Endodermal cell (in vitro differentiated cells): ENCODE measurements at places on chromosomes 3 and 15.

- DNase-seq, result no peak
These were observed 79.1 kb downstream of the CEP63 start for GRCh38 chr3:134564991-134565390.

GRCh38 chr15:65937476-65937875 lies 68.2 kb downstream of the RAB11A start:
- DNase-seq, result no peak

GRCh38 chr15:64343841-64344240 lies 12.1 kb downstream of the CSNK1G1 start:
- DNase-seq, result no peak

DNA sequence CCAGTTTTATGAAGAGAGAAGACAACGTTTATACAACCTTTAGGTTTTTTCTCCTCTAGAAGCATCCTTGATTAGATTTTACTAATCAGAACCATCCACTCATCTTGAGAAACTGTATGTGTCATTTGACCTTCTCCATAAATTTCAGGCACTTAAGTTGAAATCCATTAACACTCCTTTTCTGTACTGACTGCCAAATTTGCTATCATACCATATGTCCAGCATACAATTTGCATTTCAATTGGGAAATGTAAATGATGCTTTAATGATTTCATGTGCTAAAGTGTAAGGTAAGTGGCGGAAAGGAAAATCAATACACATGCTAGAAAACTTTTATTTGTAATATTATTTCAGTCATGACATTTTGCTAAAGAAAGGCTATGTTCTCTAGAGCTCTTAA lies 731.6 kb downstream of the GBE1 start:
- DNase-seq, result no peak

GRCh38 chr15:68415501-68416157 lies 16.3 kb downstream of the ITGA11 start:
- peak; percentile 51 for DNase-seq

DNA sequence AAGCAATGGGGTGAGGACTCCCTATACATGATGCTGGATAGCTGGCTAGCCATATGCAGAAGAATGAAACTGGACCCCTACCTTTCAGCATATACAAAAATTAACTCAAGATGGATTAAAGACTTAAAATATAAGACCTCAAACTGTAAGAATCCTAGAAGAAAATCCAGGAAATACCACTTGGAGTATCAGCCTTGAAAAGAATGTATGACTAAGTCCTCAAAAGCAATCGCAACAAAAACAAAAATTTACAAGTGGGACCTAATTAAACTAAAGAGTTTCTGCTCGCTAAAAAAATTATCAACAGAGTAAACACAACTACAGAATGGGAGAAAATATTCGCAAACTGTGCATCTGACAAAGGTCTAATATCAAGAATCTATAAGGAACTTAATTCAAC lies 94.3 kb downstream of the XRN1 start:
- no peak for DNase-seq

GRCh38 chr3:133408366-133408765 lies 8.5 kb downstream of the BFSP2 start:
- DNase-seq, result no peak

DNA sequence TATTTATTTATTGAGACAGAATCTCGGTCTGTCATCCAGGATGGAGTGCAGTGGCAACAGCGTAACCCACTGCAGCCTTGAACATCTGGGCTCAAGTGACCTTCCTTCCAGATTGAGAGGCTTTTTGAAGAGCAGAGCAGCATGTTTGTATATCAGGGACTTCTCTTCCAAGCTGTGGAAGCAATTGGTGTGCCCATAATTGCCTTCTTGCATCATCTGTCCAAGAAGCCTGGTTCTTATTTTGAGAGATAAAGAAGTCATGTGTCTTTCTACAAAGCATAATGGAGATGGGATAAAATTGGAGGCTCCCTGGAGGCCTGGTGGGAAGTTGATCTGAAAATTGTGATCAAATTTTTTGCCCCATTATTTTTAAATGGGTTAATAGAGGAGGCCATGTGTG lies 183.8 kb upstream of the MCTP2 start:
- no peak for DNase-seq

GRCh38 chr3:99875929-99876841 lies 58.5 kb downstream of the CMSS1 start:
- DNase-seq, result peak; percentile 95

GRCh38 chr3:71813704-71814103 lies 28.8 kb upstream of the PROK2 start:
- DNase-seq, result no peak

DNA sequence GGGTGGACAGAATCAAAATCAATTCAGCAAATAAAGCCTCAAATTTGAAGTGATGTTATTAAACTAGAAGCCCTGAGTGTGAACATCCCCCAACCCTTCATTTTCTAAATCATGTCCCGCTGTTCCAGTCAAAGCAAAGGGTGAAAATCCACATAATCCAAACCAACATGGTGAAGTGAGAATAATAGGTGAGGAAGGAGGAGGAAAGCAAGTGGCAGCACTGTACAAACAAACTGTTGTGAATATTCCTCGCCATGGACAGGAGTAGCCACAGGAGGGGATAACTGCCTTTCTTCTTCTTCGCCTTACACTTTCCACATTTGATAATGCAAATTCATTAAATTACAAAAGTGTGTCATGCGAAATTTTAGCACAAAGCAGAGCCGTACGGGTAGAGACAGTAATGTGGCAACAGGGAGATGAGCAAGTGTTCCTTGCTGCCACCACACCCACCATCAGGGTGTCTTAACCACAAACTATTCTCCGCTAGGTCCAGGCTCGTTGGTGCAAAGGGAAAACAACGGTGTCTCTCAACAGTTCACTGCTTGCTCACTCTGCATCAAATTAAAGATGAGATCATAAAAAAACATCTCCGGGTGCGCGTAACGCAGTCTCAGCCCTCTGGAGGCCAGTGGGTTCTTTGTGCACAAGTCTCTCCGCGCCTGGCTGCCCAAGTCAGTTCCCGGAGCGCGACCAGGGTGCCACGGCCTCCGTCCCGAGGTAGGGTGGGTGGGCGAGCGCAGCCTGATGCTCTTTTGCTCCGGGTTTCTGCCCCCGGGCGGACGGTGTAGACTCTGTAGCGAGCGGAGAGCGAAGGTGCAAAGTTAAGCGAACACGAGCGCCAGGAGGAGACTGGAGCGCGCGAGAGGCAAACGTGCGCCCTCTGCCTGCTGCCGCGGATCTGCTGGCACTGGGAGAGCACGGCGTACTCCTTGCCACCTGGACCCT lies 6.7 kb downstream of the EPHA3 start:
- peak; percentile 96 for DNase-seq

- DNase-seq, result no peak
These were observed 34.7 kb upstream of the NOX5 start for GRCh38 chr15:68979816-68980215.

- no peak for DNase-seq
These were observed 44.9 kb downstream of the EPHB1 start for GRCh38 chr3:134839990-134840389.

DNA sequence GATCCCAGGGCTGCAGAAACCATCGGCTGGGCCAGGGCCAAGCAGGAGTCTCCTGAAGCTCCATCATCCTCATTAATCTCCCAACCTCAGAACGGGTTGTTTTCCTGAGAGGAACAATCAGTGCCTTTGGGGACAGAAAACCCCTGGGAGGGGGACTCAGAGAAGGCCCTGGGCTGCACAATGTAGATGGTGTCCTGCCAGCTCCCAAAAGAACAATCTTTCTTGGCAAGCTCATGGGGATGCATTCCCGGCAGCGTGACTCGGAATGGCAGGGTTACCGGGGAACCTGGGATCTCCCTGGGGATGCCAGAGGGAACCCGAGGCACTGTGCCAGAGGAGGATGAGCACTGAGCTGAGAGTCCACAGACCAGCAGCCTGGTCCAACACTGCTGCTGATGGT lies 72.1 kb upstream of the ATP2B2 start:
- DNase-seq, result no peak

DNA sequence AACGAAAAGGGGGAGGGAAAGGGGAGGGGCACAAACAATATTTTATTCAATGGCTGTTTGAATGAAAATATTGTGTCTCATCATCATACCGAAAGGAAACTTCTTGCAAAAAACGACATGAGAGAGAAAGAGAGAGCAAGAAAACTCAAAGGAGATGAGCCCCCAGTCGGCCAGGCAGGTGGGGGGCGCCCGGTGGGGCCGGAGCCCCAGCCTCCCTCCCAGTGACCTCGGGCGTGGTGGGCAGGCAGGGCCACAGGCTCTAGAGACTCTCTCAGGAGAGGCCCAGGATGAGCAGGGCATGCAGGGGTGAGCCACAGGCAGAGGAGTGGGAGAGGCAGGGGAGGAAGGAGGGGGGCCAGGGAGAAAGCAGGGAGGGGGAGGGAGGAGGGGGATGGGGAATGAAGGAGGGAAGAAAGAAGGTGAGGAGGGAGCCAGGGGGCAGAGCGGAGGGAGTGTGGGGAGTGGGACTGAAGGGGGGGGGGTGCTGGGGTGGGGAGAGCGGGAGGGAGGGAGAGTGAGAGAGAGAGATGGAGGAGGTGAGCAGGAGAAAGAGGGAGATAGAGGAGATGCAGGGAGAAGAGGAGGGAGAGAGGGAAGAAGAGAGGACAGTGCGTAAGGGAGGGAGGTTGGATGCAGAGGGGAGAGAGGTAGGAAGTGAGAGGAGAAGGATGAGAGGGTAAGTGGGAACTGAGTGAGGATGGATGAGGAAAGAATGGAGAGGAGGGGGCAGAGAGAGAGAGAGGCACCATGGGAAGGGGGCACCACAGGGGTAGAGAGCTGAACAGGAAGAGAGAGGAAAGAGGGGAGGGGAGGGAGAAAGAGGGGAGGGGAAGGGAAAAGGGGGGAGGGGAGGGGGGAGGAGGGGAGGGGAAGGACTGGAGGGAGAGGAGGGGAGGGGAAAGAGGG lies 14.1 kb upstream of the TMEM115 start:
- DNase-seq, result peak; percentile 66

DNA sequence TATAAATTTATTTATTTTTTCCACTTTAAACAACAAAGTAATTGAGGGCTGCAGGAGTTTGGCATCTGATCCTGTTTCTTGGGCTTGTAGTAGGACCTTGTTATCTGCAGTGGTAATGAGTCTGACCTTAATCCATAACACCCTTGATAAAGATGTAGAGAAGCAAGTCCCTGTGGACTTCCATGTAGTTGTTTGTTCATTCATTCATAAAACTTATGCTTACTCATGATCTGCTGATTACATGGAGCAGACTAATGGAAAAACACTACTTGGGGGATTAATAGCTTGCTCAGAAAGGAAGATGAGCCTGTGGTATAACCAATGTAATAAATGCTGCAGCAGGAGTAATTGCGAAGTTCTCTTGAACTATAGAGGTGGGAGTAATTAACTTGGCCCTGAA lies 271.5 kb upstream of the TBL1XR1 start:
- no peak for DNase-seq

DNA sequence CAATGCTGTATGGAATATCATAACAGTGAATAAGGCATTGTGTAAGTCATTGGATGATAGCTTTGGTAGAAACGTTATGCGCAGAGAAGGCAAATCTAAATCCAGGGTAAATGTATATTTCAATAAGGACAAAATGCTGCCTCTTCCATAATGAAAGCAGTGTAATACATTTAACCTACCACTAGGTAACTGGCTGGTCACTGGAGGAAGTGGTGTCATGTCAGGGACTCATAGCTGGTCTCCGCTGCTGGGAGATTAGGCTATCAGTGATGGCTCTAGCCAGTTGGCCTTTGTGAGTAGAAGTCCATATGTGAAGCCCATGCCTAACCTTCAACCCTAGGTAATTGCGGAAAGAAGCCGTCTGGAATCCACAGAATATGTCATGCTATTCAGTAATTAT lies 140.9 kb downstream of the NLGN1 start:
- DNase-seq, result peak; percentile 56

- no peak for DNase-seq
These were observed 16.3 kb downstream of the CD80 start for GRCh38 chr3:119543147-119543546.

DNA sequence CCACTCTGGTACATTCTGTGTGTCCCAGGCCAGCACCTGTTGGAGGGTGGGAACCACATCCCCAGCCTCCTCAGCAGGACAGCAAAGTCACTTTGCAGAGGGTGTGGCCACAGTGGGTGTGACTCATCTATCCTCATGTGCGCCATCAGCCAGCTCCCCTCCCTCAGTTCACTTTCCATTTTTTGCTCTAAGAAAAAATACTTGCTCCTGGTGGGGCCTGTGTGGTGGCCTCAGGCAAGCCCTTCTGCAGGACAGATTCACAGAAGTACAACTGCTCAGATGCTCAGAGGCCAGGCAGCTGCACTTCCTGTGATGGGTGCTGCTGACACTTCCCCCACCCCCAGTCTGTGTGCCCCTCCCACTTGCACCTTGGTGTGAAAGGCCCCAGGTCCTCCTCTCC lies 78.3 kb upstream of the ALDH1L1 start:
- no peak for DNase-seq

- DNase-seq, result no peak
These were observed 655.2 kb downstream of the DIPK2A start for GRCh38 chr3:144626835-144627234.

- no peak for DNase-seq
These were observed 485.2 kb upstream of the ROBO2 start for GRCh38 chr3:76554707-76555106.

- no peak for DNase-seq
These were observed 2.4 kb downstream of the CISH start for GRCh38 chr3:50609071-50609762.

DNA sequence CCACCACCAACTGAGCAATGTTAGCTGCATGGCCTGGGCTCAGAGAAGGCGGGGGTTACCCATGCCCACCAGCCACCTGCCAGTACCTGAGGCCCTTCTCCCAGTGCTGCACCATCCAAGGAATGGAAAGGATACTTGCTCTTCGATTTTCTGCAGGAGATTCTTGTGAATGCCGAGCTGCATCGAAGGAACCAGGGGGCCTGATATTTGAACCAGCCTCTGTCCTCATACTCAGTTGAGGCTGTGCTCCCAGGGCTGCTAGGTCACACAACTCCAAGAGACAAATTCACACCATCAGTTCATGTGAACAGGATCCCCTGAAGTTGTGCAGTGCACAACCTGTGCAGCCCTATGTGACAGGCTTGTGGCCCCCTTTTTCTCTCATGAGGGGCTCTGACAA lies 18.0 kb downstream of the PLA2G4F start:
- DNase-seq, result peak; percentile 31

GRCh38 chr3:45608885-45609284 lies 14.3 kb downstream of the LIMD1 start:
- no peak for DNase-seq

- DNase-seq, result no peak
These were observed 349.7 kb upstream of the SUCLG2 start for GRCh38 chr3:68004091-68004490.

DNA sequence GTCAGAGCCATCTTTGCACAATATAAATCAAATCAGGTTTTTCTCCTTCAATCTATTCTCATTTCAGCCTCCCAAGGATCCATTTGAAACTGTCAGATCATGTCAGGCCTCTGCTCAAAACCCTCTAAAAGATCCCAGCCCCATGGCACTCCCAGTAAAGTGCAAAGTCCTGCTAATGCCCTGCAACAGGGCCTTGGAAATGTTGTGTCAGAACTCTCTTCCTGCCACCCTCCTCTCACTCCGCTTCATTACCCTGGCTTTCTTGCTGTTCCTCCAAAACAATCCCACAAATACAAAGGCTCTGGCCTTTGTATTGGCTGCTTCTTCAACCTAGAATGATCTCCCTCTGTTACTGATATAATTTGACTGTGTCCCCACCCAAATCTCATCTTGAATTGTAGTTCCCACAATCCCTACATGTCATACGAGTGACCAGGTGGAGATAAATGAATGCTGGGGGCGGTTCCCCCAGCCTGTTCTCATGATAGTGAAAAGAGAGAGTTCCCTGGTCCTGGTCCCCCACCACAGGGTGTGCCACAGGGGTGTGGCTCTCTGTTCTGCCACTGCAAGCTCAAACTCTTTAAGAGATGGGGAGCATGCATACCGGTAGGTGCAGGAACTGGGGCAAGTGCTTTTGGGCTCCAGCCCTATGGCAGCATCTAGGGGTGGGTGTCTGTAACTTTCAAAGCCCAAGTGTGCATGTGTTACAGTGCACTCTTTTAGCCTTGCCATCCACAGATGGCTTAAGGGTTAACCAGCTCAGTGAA lies 22.9 kb upstream of the TRA2B start:
- DNase-seq, result no peak
